ENCODE measurements at places on chromosomes 2 and 18. TPM values are rescaled to one million over a fixed set of nuclear protein-coding genes. Genes with fewer than 3 reads are reported as not detected.

The UBR3 gene
- total RNA-seq: 23.4 TPM

The VAMP5 gene
- 296 TPM for total RNA-seq

The VAMP8 gene
- total RNA-seq: 225 TPM

The AFF3 gene
- 12.2 TPM for total RNA-seq

The TMEM198 gene
- not detected for total RNA-seq

The POTEC gene
- not detected for total RNA-seq

The MAIP1 gene
- total RNA-seq: 18.0 TPM

All from endothelial cell (in vitro differentiated cells).